ENCODE measurements at places on chromosomes 5 and 9.

DNA sequence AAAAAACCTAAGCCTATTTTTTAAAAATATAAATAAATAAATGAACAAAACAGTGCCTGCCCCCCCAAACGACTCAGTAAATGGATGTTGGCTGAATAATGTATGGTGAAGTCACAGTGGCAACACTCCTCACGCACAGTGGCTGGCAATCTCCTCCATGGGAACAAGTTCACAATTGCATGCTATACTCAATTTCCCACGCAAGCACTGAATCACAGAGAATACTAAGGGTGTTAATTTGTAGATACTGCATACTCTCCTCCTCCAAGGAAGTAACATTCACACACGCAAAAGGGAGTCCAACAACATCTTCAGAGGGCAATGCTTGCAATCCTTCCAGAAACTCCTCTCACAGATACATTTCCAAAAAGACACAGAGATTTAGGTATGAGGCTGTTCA is 47.5 kb downstream of the SERINC5 start:
- DNase-seq, result no peak

GRCh38 chr9:129451089-129451656 is 169.7 kb downstream of the C9orf50 start:
- DNase-seq, result no peak

- no peak for DNase-seq
Observed at GRCh38 chr5:65030056-65030455, 261.3 kb downstream of the CWC27 start.

- DNase-seq, result no peak
Observed at GRCh38 chr5:124210111-124210910, 536.1 kb downstream of the ZNF608 start.

GRCh38 chr9:123453076-123453667 is 97.2 kb downstream of the CRB2 start:
- no peak for DNase-seq
